ENCODE measurements at places on chromosomes 1 and 21. TPM values are rescaled to one million over a fixed set of nuclear protein-coding genes. Genes with fewer than 3 reads are reported as not detected.
A peak's percentile ranks its signal among the peaks of the same experiment; 100 is the strongest.

DNA sequence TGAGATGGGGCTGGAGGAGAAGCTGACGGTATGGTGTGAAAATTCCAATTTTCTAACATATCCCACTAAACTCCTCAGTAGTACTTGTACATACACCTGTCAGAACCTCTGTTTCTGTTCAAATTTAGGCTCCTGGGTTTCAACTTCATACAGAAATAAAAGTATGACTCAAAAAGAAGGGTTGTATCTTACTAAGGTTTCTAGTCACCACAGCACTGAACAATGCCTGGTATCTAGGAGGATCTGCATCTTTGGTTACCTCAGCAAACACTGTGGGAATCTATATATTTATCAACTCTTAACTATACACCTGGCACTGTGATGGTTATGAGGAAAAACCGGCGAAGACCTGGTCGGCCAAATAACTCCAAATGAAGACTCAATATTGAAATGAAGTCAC, 13.8 kb downstream of the RBM34 start:
- H3K27ac ChIP-seq, result no peak overlapping the region
- H3K36me3 ChIP-seq, result peaks cover 33% of the 10 kb centered on the region
- H3K4me3 ChIP-seq, result no peak overlapping the region
- H3K27me3 ChIP-seq, result no peaks in the 10 kb centered on the region

The CYYR1 gene
- polyA plus RNA-seq, result not detected

The OPTC gene
- polyA plus RNA-seq, result not detected

DNA sequence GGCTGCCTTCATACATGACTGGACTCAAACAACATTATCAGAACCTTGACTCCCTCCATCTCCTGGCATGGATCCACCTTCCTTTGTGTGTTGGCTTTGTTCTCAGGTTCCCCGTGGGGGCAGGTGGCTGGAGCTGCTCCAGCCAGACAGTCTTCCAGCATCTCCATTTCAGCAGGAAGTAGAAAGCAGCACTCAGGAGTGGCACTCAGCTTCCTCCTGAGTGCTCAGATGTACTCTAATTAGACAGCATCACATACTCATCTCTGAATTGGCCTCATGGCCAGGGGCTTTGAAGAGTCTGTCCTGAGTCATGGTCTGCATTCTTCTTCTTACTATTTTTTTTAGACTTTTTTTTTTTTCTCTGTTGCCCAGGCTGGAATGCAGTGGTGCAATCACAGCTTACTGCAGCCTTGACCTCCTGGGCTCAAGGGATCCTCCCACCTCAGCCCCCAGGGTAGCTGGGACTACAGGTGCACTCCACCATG, 27.9 kb downstream of the OVAAL start:
- no peak overlapping the region for H3K4me3 ChIP-seq
- peaks cover 1% of the 10 kb centered on the region for H3K27me3 ChIP-seq
- no peaks in the 10 kb centered on the region for H3K4me1 ChIP-seq
- H3K36me3 ChIP-seq, result no peaks in the 10 kb centered on the region

- peaks cover 4% of the 10 kb centered on the region for H3K36me3 ChIP-seq
- no peak overlapping the region for H3K4me3 ChIP-seq
- no peak overlapping the region for H3K27ac ChIP-seq
- H3K4me1 ChIP-seq, result no peaks in the 10 kb centered on the region
- peaks cover 2% of the 10 kb centered on the region for H3K27me3 ChIP-seq
- DNase-seq, result no peak
These were observed 180.4 kb downstream of the FGGY start for GRCh38 chr1:59477286-59477685.

The KISS1 gene
- not detected for polyA plus RNA-seq

- peaks cover 3% of the 10 kb centered on the region for H3K27me3 ChIP-seq
- no peak for DNase-seq
- H3K4me3 ChIP-seq, result no peak overlapping the region
These were observed 96.2 kb downstream of the FASLG start for GRCh38 chr1:172755099-172755498.

The MSH4 gene
- polyA plus RNA-seq, result not detected

DNA sequence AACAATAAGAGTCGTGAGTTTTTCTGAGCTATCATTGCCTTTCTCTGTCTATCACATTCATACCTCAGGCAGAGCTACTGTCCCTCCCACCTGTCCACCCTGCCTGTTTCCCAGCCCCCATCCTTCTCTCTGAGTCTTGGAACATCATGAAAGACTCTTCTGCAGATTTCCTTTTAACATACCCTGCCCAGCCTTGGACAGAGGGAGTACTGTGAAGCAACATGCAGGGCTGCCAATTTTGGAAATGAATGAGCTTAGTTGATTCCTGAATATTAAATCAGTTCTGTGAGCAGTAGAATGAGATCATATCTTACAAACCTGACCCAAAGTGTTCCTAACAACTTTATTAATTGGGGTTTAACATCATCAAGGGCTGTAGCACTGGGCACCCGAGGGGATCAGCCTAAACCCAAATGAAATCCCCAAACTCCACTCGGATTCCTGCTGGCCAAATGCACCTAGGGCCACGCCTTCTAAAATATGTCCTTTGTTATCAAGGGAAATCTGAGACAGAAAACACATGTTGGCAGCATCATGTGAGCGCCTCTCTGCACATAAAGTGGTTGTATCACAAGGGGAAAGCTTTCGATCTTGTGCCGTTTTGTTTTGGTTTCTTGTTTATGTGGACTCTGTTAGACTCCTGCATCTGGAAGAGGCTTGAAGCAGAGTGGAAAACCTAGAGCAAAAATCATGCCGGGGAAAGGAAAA, 357.6 kb downstream of the KIF26B start:
- no peak overlapping the region for H3K27ac ChIP-seq
- peaks cover 18% of the 10 kb centered on the region for H3K4me1 ChIP-seq
- no peak for DNase-seq
- no peaks in the 10 kb centered on the region for H3K36me3 ChIP-seq

The WLS gene
- polyA plus RNA-seq, result not detected

DNA sequence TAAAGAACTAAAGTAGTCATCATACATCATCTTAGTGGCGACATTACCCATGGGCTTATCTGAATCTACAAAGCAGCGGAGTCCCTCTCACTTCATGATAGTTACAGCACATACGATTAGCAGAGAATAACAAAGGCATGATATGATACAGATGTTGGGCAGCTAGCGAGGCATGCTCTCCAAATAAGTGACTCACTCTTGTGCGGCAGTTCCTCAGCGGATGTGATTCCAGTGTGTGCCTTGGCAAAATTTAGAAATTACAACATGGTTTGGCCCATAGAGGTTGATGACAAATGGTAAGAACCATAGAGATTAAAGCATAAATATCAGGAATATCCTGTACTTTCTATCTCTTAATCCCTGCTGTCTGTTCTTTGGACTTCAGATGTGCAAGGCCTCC, 48.1 kb upstream of the PAXBP1 start:
- no peak for DNase-seq
- no peak overlapping the region for H3K27ac ChIP-seq
- no peak overlapping the region for H3K4me3 ChIP-seq

- no peak for DNase-seq
- H3K4me1 ChIP-seq, result peaks cover 42% of the 10 kb centered on the region
- peak overlapping the region; percentile 99 for H3K27ac ChIP-seq
- no peaks in the 10 kb centered on the region for H3K36me3 ChIP-seq
- H3K27me3 ChIP-seq, result peaks cover 10% of the 10 kb centered on the region
- H3K4me3 ChIP-seq, result peak overlapping the region; percentile 99
These were observed 2.6 kb downstream of the GUK1 start for GRCh38 chr1:228142701-228143136.

The LRRC53 gene
- not detected for polyA plus RNA-seq

DNA sequence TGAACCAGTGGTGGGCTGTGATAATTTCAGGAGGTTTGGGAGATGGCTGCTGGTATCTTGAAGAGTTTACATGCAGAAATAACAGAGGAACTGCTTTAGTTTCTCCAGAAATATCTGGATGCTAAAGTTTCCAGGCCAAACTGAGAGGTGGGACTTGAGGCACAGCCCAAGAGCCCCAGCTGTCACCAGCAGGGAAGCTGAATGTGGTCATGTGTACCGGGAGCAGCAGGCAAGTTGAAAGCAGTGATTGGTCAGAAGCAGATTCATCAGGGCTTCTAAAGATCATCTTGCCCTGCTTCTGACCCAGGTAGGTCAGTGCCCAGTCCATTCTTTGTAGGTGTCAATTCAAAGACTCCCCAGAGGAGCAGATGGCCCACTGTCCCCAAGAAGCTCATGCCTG, 7.9 kb upstream of the RPTN start:
- H3K36me3 ChIP-seq, result no peaks in the 10 kb centered on the region
- H3K27me3 ChIP-seq, result no peaks in the 10 kb centered on the region
- H3K27ac ChIP-seq, result no peak overlapping the region
- H3K4me1 ChIP-seq, result no peaks in the 10 kb centered on the region

GRCh38 chr1:177561436-177561835, 390.7 kb downstream of the BRINP2 start:
- H3K27ac ChIP-seq, result no peak overlapping the region
- no peak for DNase-seq
- H3K4me1 ChIP-seq, result no peaks in the 10 kb centered on the region
- no peaks in the 10 kb centered on the region for H3K27me3 ChIP-seq

GRCh38 chr1:52474807-52475206, 70.4 kb downstream of the PRPF38A start:
- peaks cover 33% of the 10 kb centered on the region for H3K36me3 ChIP-seq
- no peaks in the 10 kb centered on the region for H3K4me1 ChIP-seq
- DNase-seq, result no peak
- no peak overlapping the region for H3K4me3 ChIP-seq

The SPOCD1 gene
- polyA plus RNA-seq, result 2.5 TPM

The BRINP2 gene
- not detected for polyA plus RNA-seq

GRCh38 chr1:161994175-161994668, 29.4 kb downstream of the OLFML2B start:
- H3K4me1 ChIP-seq, result no peaks in the 10 kb centered on the region
- no peak overlapping the region for H3K4me3 ChIP-seq
- no peak overlapping the region for H3K27ac ChIP-seq
- DNase-seq, result no peak
- no peaks in the 10 kb centered on the region for H3K36me3 ChIP-seq
- H3K27me3 ChIP-seq, result peaks cover 6% of the 10 kb centered on the region

Data from immature natural killer cell (primary cell).